Endothelial cell of umbilical vein (primary cell): ENCODE measurements at places on chromosomes 1 and 21.

GRCh38 chr1:245207056-245207638, 52.4 kb downstream of the KIF26B start:
- no peak for DNase-seq

DNA sequence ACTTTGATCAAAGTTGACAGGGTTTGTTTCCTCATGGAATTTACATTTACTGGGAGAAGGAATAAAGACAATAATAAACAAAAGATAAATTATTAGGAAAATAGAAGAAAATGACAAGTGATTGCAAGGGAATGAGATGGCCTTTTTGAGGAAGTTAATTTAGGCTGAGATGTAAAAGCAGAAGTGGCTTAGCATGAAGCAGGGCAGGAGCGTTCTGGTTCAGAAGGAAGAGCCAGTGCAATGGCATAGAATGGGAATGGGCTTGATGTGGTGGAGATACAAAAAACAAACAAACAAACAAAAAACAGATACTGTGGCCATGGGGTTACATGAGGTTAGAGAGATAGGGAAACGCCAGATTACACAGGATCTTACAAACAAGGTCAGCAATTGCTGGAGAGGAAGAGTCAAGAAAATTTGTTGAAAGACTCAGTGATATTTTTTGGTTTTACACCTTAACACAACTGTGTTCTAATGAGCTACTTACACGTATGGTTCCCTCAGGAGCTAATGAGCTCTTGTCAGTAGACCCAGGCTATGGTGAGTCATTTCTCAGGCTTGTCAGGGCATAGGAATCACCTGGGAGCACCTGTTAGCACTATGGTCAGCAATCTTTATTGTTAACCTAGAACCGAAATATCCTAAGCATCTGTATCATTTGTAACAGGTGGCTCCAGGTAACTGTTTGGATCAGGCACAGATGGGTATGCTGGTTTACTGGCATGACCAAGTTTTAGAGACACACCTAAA, 8.7 kb upstream of the CADM3 start:
- DNase-seq = no peak

DNA sequence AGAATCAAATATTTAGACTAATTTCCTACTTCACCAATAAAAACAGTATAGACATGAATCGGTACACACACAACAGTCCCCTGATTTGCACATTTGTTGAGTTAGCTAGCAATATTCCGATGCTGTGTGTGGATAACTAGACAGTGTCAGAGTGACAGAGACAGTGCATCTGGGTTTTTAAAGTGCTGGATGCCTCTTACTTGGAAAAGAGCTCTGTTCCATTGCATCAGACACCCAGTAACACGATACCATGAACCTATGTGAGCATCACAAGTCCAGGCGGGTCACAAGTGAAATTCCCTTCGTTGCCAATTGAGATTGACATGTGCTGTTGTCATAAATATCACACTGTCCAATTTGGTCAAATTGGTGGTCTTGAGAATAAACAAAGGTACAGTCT, 82.0 kb upstream of the ESRRG start:
- DNase-seq = no peak

- no peak for DNase-seq
Measured at GRCh38 chr1:80365359-80366021, 1359.0 kb upstream of the ADGRL4 start.

DNA sequence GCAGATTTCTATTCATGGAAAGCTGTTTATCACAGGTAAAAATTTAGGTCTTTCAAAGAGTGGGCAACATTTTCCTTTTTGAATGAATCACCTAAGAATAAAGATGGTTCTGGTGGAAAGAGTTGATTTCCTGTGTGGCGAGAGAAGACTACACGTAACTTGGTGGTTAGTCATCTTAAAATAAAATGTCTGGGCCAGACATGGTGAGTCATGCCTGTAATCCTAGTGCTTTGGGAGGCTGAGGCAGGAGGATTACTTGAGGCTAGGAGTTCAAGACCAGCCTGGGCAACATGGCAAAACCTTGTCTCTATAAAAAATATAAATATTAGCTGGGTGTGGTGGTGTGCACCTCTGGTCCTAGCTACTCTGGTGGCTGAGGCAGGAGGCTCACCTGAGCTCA, 65.7 kb downstream of the DISP1 start:
- DNase-seq = peak; percentile 10

DNA sequence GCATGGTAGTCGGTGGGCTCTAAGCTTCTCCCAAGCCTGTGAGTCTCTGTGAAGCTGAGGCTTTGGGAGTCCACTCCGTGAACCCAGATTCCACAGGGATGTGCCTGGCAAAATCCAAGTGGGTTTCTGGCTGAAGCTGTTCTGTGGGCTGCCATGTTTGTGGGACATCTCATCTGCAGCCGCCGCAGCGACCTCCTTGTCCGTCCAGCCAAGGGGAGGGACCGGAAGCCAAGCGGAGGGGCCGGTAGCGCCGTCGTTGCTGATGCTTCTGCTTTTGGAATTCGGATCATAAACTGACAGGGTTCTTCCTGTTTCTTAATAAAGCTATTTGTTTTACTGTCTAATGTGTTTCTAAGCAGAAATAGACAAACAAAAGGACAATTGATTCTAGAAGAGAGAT, 13.3 kb downstream of the KIF26B start:
- DNase-seq = no peak

- no peak for DNase-seq
Measured at GRCh38 chr1:50080904-50081586, 27.7 kb upstream of the ELAVL4 start.

DNA sequence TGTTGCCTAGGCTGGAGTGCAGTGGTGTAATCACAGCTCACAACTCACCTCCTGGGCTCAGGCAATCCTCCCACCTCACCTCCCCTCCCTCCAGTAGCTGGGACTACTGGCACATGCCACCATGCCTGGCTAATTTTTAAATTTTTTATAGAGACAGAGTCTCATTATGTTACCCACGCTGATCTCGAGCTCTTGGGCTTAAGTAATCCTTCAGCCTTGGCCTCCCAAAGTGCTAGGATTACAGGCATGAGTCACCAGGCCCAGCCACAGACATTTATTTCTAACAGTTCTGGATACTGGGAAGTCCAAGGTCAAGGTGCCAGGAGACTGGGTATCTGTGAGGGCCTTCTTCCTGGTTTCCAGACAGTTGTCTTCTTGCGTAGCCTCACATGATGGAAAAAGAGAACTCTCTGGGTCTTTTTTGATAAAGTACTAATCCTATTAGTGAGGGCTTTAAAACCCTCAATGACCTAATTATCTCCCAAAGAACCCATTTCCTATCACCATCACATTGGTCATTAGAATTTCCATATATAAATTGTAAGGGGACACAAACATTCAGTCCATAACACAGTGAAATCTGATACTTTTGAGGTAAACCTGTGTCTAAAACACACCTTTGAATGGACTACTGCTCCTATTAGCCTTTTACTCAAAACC, 67.9 kb downstream of the PHACTR4 start:
- DNase-seq = peak; percentile 68

GRCh38 chr1:39509360-39510009, 18.0 kb downstream of the BMP8A start:
- no peak for DNase-seq

GRCh38 chr1:157725221-157725577, 24.6 kb upstream of the FCRL3 start:
- no peak for DNase-seq

DNA sequence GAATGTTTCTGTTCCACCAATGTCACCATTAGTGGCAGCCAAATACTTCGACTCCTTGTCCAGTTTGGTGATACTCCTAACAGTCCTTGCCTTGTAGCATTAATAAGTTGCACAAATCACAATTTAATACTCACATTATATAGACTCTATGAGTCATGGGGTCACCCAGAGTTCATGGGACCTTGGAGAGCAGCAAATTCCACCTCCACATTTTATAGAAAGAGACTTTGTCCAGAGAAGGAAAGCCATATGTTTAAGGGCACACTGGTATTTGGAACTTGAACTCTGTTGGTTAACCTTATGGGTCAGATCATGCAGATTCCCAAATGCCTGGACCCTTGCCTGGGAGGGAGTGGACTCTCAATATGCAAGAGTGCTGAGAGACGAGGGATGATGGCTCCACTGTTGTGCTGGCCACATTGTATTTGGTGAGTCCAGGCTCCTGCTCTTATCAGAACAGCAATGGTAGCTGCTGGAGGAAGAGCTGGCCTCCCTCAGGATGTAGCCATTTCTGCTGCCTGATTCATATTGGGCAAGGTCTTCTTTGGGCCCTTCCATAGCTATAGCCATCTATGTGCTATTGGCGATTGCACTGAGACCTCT, 30.6 kb downstream of the DNAJC6 start:
- peak; percentile 21 for DNase-seq

DNA sequence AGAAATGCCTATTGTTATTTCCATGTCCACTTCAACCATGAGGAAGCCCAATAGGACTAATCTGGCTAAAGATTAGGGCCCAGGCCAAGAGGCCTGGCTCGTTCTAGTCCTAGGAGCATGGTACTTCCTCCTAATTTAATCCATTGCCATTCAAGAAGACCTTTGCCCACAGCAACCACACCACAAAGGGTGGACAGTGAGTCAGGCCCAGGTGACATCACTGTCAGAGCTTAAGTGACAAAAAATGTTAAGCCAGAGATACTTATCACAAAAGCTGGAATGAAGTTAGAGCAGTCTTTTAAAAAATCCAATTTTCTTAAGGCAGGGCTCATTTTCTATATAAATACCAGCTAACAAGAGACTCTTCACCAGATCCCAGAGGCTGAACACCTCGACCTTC, at the start of gene SPRR3:
SPRR3 (plus strand) TSS at position 368 of the 400 bp plus-strand sequence. CDS start 1,272 bp downstream, outside the sequence.
- no peak for DNase-seq

DNA sequence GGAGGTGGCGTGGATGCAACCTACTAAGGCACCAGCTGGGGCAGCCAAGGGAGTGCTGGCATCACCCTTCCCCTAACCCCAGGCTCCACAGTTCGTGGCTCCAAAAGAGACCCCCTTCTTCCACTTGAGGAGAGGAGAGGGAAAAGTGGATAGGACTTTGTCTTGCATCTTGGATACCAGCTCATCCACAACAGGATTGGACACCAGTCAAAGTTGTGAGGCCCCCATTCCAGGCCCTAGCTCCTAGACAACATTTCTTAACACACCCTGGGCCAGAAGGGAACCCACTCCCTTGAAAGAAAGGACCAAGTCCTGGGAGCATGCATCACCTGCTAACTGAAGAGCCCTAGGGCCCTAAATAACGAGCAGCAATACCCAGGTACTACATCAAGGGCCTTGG, 372.6 kb upstream of the PLXNA2 start:
- DNase-seq = no peak

GRCh38 chr1:109201123-109201703, 12.5 kb upstream of the SARS1 start:
- DNase-seq = peak; percentile 37

- DNase-seq = no peak
Measured at GRCh38 chr1:29519788-29520110, 283.4 kb downstream of the PTPRU start.

DNA sequence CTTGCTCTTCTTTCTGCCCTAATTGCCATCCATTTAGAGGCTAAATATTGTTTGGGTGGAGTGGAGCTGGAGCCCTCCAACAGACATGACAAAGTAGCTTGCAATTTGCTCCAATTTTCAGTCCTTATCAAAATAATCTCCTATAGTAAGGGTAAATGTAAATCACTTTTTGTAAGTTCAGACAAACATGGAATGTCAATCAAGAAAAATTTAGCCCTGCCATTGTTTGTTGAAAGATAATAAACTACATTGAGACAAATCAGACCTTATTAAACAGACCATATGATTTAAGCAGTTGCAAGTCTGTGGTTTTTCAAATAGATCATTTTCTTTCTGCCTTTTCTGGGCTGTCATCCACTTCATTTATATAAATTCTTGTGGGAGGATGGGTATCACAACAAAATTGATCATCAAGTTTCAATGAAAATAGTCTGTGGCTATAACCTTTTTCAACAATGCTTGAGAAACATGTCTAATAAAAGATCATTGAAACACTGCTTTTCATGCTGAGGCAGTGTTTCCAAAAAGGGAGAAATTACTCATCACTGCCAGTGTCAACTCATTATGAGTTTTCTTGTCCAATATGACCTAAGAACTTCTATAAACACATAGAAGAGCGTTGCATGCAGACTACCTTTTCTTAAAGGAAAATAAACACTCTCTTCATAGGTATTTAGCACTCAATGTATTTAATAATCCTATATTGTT, 1152.0 kb upstream of the B3GALT2 start:
- no peak for DNase-seq

DNA sequence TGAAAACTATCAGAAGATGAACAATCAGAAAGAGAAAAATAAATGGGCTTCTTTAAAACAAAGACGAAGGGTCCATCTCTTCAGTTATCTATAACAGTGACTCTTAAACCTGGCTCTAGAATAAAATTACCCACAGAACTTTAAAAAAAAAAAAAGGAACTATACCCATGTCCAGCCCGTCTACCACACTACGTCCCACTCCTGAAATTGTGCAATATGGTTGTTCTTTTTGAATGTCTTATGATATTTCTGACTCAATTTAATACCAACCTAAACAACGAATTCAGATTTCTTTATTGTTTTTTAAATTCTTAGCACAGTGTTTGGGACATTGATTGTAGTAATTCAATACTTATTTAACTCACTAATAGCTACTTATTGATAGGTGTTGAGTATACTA, 246.3 kb downstream of the DPYD start:
- DNase-seq = no peak

GRCh38 chr1:215637041-215637573, 70.0 kb downstream of the KCTD3 start:
- DNase-seq = no peak

DNA sequence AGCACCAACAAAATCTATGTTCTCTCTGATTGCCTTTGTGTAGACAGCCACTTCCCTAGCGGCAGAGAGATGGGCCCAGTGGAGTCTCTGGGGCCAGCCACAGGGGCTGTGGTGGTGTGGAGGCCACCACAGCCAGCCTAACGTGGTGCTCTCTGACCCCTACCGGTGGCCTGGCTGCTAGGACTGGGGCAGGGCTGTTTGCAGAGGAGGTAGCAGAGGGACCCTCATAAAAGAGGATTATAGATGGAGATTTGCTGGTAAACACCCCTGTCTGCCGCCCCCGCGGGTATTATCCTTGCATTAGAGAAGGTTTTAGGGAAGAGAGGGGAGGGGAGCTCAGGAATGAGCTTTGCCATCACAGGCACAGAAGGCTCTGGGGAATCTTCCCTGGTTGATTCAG, 310.3 kb upstream of the VAMP3 start:
- DNase-seq = no peak

DNA sequence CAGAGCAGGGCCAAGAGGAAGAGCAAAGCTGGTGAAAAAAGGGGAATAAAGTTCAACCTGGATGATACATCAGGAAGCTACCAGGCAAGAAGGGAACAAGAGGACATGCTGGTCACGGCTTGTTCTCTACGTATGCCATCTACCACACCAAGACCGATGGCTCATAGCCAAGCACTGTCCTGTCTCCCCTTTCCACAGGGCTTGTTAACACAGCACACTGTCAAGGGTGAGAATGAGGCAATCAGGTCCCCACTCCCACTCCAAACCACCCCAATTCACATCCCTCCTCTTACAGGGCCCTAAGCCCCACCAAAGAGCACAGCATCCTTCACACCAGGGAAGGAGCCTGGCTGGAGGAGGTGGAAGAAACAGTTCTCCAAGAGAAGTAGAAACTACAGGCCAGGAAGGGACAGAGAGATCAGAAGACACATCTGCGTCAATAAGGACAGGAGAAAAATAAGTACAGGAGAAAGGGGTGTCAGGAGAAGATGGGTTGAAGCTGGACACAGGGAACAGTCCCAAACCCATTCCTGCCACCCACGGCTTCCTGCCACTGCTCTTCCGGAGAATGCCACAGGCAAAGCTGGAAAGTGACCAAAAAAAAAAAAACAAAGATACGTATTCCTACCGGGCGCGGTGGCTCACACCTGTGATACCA, 923 bp upstream of the SHC1 start:
- no peak for DNase-seq
